ENCODE measurements at places on chromosomes 6 and 20. TPM values are rescaled to one million over a fixed set of nuclear protein-coding genes. Genes with fewer than 3 reads are reported as not detected.

GRCh38 chr20:23349338-23350195 lies 1.0 kb upstream of the NXT1 start:
- no peak for DNase-seq

DNA sequence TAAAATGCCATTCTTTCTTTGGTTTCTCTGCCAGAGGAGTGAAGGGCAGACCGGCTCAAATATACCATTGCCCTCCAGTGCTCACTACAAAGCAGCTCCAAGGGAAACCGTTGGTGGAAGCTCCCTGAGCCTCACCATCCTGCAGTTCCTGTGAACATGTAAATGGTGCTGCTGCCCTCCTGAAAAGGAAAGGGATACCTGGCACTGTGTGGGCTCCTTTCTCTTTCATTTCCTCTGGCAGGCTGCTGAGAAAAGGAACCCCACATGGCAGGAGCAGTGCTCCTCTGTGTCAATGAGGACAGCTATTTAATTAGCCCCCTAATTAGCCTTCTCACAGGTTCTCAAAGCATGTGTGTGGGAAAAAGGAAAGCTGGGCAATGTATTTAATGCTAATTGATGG lies 142.5 kb downstream of the KLHL32 start:
- no peak for DNase-seq

- no peak for DNase-seq
These were observed 3.6 kb upstream of the CCN2 start for GRCh38 chr6:131954775-131955107.

GRCh38 chr6:110573136-110573535 lies 96.7 kb upstream of the SLC22A16 start:
- DNase-seq = no peak

DNA sequence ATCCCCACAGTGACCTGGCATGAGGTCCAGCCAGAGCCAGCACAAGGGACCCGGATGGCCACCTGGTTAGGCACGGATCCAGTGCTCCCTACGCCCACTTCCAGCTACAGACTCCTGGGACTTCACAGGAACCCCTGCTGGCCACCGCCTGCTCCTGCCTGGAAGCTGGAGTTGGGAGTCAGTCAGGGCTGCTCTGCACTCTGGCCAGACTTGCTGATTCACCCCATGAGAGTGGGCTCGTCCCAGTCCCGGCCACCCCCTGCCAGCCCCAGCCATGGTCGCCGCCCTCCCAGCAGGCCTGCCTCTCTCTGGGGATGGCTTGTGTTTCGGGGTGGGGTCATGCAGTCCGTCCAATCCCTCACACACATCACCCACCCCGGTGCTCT lies 125.8 kb downstream of the DLL1 start:
- DNase-seq = no peak

DNA sequence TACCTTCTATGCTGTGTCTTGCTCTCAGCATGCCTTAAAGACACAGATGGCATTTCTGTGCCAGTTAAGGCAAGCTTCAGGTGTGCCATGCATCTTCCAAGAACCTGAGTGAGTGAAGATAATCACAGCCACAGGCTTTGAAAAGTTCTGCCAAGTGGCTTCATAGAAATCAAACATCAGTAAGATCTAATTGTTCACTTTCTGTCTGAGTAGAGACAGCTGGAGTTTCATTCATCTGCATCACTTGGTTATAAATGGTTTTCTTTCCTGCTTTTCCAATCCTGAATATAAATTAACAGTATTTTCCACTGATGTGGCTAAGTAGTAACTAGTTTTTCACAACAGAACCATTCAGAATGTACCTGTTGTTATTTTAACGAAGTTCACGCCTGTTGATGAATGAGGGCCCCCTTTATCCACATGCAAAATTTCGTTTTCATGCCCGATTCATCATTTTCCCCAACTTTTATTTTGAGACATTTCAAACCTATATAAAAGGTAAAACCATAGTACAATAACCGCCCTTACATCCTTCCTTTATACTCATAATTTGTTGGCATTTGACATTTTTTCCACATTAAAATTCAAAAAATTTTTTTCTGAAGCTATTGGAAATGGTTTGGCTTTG lies 38.6 kb upstream of the KCNG1 start:
- DNase-seq = no peak

- no peak for DNase-seq
These were observed 667.9 kb downstream of the EPM2A start for GRCh38 chr6:145067430-145067829.

GRCh38 chr6:132669690-132670291 lies 10.8 kb upstream of the TAAR1 start:
- DNase-seq = no peak

DNA sequence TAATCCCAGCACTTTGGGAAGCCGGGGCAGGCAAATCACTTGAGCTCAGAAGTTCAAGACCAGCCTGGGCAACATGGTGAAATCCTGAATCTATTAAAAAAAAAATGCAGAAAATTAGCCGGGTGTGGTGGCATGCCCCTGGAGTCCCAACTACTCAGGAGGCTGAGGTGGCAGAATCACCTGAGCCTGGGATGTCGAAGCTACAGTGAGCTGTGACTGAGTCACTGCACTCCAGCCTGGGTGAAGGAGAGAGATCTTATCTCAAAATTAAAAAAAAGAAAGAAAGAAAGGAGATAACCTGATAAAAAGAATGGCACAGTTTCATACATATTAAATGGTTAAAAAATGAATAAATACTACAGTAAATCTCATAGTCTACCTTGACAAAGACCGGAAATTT lies 123.6 kb upstream of the TNFAIP3 start:
- no peak for DNase-seq

PTGIS gene
- total RNA-seq = 7.1 TPM

SLA2 gene
- total RNA-seq = 0.16 TPM

CCM2L gene
- 0.14 TPM for total RNA-seq

BMP7 gene
- total RNA-seq = 14.5 TPM

Measured in neural crest cell (in vitro differentiated cells).